ENCODE measurements at places on chromosomes 4 and X.

DNA sequence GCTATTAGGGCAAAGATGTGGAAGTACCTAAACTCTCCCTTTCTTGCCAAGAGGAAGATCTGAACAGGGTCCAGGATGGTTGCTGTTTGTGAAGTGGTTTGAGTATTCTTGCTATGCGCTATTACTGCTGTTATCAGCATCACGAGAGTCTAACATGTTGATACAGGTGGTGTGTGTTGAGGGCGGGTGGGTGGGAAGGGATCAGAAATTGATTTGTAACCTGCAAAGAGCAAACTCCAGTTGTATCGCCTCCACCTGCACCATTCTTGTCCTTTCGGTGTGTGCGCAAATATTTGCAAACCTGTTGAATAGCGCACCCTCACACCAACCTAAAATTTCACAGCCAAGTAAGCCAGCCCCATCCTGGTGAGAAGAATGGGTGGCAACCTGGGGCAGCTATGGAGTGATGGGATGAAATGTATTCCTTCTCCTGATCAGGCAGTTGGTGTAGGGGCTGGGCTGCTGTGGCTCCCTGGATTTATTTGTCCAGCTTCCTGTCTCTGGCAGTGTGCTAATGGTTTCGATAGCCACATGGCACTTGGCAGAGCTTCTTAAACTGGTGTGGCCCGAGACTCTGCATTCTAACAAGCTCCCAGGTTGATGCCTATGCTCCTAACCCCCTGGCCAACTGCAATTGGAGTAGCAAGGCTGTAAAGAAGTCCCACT is 102.6 kb upstream of the SCML1 start:
- DNase-seq: no peak

DNA sequence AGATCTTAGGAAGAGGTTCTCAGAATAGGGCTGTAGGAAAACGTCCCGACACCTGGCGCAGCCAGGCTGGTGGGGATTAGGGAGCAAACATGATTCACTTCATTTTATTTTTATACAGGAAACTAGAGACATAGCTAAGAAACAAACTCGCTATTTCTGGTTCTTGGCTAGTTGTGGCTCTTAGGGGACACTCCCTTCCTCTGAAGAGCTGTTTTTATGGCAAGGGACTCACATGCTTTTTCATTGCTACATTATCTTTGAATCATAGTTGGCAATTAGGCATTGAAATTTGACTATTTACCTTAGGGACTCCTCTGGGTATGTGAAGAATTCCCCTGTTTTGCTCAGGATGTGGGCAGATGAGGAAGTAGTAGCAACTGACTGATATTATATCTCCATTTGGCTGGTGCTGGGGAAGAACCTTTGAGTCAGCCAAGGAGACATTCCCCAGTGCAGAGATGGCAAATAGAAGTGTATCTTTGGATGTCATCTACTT is 174.5 kb downstream of the SMIM20 start:
- no peak for DNase-seq

DNA sequence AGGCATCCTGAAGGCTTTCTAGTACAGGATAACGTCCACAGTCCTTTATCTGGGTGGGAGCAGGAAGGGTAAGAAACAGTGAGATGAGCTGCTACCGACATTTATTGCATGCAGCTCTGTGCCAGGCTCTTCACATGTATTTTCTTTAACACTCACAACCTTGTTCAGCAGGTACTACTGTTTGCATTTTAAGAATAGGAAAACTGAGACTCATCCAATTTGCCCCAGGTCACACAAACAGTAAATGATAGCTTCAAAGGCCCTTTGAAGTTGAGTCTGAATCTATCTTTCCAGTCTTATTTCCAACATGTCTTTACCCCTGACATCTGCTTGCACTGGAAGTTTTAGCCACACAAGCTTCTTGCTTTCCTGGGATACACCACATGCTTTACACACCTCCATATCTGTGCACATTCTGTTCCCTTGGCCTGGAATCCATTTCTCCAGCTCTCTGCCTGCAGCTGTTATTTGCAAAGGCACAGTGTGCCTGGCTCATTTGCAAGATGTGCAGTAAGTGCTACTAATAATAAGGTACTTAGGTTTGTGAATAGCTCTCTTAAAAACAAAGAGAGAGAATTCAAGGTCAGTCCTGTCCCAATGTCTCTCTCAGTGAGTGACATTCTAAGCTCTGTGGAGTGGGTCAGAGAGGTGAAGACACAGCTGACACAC is 61.2 kb downstream of the METTL14 start:
- DNase-seq: no peak

GRCh38 chr4:177546745-177547144 is 104.5 kb upstream of the AGA start:
- DNase-seq: no peak

GRCh38 chr4:113825272-113825671 is 63.7 kb upstream of the CAMK2D start:
- DNase-seq: no peak

All from nephron progenitor cell (in vitro differentiated cells).